ENCODE measurements at places on chromosomes 5 and 9.

DNA sequence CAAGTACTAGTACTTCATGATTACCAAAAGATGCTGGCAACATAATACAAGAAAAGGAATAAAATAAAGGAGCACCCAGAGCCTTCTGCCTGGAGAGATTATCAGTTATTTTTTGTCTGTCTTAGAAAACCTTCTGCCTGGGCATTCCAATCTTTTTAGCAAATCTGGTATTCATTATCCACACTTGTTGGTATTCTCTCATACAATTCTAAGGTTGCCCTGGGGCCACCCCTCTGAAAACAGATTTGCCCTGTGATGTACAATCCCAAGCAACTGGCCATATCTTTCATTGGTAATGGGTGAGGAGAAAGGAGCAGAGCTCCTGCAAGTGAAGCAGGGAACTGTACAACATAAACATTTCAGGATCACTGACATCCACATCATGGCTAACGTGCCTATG, 47.8 kb downstream of the WDR41 start:
- no peak for DNase-seq

- DNase-seq, result no peak
Observed at GRCh38 chr9:128705051-128705965, 3.0 kb downstream of the PKN3 start.

DNA sequence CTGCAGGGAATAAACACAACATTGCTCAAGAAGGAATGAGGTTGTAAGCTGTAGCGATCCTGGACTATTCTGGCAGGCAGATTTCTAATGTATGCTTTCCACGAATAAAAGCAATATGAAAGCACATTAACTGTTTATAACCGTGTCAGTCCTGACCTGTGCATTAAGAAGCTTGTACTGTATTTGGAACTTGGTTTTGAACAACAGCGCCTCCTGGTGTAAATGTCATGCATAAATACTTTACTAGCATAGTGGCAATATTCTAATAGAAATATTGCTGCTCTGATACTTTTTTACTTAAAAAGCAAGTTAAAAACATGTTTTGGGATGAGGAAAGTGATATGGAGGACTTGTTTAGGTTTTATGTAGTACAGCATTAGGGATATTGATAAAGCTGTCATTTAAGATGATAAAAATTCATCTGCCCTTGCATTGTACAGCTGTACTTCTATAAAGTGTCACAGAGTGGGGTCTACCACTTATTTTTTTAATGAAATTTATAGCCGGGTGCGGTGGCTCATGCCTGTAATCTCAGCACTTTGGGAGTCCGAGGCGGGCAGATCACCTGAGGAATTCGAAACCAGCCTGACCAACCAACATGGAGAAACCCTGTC, 70.7 kb upstream of the GNE start:
- no peak for DNase-seq

- DNase-seq, result peak; percentile 2
Observed at GRCh38 chr9:73869264-73869663, 627.9 kb upstream of the RORB start.

- DNase-seq, result no peak
Observed at GRCh38 chr5:78816143-78816765, 167.7 kb upstream of the LHFPL2 start.

DNA sequence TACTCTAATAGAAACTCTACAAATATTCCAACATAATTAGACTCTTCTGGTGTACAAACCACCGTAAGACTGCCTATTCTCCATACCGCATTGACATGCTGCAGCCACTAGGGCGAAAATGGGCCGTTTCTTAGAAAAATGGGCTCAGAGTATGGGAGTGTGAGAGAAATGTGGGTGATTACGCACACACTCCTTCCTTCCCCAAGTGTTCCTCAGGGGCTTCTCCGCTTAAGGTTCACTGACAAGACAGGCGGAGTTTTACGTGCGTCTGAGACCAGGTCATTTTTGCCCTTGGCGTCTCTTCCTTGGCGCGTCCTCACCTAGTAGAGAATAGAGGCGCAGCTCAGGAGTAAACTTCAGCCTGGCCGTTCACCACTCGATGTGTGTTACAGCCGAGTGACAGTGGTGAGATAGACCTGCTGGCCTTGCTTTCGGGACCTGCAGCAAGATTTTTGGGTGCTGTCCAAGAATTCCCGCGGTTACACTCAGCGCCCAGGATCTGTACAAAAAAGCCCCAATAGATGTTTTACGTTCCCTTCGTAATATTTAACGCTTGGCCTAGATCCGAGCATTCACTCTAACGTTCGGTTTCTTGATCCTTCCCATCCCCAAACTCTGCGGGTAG, 1.8 kb upstream of the NTRK2 start:
- DNase-seq, result no peak

DNA sequence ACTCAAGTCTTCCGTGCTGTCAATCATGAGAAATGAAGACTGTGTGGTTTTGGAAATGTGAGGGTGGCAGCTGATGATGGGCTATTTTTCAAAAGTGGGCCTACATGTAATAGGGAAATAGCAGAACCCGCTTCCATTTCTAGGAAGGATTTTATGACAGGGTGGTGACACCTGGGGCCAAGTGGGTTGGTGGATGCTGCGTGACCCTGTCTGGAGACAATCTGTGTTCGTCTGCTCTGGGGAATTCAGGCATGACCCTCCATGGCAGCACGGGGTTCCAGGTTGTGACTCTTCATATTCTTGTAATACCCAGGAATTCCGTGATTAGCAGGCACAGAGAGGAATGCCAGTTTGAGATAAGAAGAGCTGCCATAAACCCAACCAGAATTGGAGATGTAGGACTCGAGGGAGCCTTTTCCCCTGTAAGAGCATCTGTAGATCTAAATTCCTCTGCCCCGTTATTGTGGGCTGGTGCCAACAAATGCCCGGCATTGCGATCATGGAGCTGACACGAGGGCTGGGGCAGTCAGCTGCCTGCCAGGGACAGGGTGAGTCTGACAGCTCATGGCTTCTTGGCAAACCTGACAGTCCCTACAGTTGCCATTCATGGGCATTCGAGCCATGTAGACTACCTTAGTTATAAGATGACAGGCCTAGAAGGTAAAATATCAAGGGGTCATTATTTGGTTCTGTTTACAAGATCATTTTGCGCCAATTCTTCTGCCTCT, 279.7 kb downstream of the GADD45G start:
- no peak for DNase-seq

DNA sequence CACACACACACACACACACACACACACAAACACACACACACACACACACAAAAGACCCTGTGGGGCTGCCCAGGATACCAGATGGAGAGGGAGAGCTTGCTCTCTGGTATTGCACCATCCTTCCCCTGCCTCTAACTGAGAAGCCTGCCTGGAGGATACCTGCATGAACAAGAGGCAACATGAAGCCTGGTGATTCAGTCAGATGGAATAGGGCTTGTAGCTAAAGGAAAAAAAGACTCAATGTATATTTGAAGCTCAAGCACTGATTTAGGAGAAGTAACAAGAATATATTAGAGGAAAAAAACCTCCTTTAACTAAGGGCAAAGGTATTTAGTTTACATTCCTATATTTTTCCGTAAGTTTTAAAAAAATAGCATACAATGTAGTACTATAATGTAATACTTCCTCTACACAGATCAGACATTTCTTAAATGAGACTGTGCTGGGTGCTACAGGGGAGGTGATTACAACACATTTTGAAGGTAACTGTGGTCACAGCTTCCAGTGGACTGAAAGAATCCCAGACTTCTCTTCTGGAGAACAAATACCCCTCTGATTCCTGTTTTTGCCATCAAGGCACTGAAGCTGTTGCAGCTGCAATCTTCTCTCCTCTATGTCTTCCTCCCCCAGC, 169.3 kb downstream of the DCP2 start:
- no peak for DNase-seq

DNA sequence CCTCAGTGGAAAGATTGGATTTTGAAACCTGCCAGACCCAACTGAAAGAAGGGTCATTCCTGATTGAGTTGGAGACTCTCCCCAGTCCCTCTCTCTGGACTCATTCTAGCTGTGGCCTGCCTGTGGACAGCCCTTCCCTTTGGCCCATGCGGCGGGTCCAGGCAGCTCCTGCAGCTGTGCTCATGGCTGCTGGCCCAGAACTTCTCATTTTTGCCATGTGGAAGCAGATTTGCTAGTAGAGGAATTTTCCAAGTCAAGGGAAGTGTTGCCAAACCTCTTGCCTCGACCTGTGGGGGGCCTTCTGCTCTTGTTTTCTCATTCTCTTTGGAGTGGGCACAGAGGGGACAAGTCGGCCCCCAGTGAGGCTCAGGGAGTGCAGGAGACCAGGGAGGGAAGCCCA, 89.2 kb downstream of the ANKRD33B start:
- no peak for DNase-seq

- DNase-seq, result no peak
Observed at GRCh38 chr5:171424726-171425125, 5.3 kb downstream of the FGF18 start.

- DNase-seq, result no peak
Observed at GRCh38 chr5:25301836-25302235, 657.1 kb upstream of the CDH10 start.

DNA sequence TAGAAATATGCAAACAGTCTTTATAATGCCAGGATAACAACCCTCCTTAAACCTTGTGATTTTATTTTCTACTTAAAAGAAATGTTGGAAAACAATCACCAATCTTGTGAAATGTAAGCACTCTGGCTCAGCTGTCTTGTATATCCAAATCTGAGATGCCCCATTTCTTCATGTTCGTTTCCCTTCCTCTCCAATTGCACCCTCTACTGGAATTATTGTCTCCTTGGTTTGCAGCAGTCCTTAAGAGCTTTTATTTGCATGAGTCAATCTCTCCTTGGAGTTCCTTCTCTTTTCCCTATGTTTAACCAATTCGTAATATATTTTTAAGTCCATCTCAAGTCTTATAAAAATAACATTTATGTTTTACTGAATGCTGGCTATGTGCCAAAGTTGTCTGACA, 362.0 kb upstream of the CDH10 start:
- DNase-seq, result no peak

- no peak for DNase-seq
Observed at GRCh38 chr5:80181618-80182211, 74.1 kb downstream of the SERINC5 start.

DNA sequence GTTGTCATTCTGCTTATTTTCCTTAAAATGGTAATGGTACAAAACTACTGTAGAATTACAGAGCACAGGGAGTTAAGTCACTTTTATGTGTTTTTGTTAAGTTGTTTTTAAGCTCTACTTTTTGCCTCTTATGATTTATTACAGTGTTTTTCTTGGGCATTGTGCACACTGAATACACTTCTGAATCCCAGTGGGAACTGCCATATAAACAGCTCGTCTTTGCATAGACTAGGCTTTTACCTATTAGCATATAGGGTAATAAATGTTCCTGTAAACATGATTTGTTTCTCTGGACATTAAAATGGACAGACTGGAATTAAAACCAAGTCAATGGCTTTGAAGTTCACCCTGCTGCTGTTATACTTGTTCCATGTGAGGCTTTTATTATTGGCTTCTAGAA, 12.2 kb downstream of the KLF9 start:
- no peak for DNase-seq

DNA sequence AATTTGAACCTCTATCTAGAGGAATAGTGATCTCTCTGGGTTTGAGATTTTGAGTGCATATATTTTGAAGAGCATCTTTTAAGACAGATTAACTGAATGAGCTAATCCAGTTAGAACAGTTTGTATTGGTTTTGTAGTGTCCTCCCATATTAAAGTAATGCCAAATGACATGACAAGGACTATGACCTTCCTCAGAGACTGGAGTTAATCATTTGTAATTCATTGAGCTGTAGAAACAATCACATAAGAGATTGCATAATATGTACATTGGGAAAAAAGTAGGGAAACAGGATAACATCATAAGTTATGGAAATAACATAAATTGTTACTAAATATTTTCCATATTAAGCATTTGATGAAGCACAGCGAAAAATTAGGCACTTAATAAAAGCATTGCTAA, 45.8 kb upstream of the PRDM9 start:
- no peak for DNase-seq

DNA sequence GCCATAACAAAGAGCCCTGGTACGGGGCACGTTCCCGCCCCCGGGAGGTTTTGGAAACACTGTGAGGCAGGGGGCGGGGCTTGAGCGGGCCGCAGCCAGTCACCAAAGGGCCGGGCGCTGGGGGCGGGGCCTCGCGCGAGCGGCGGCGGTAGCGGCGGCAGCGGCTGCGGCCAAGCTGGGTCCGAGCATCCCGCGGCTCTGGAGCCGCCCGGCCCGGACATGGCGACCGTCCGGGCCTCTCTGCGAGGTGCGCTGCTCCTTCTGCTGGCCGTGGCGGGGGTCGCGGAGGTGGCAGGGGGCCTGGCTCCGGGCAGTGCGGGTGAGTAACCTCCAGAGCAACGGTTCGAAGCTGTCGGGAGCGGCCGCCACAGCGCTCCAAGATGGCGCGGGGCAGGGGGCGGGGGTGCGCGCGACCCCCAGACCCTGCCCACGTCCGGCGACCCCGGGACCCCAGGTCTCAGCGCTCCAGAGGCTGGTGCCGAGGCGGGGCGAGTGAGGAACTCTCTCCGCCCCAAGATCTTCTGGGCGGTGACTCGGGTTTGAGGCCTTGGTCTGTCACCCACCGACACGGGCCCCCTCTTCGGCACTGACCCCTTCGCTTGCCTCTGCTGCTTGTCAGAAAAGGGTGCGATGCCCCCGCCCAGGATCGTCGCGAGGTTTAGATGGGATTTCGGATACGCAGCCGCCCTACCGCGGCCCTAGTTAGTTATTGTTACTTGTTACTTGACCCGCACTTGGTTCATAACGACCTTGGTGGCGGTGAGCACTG, at the start of gene RECK:
Gene RECK, plus strand, starts transcription at position 134 of the 769 bp plus-strand sequence. Its CDS starts 86 bp downstream, at position 220.
- peak; percentile 78 for DNase-seq

GRCh38 chr5:162283609-162284008, 216.0 kb downstream of the GABRG2 start:
- DNase-seq, result no peak

DNA sequence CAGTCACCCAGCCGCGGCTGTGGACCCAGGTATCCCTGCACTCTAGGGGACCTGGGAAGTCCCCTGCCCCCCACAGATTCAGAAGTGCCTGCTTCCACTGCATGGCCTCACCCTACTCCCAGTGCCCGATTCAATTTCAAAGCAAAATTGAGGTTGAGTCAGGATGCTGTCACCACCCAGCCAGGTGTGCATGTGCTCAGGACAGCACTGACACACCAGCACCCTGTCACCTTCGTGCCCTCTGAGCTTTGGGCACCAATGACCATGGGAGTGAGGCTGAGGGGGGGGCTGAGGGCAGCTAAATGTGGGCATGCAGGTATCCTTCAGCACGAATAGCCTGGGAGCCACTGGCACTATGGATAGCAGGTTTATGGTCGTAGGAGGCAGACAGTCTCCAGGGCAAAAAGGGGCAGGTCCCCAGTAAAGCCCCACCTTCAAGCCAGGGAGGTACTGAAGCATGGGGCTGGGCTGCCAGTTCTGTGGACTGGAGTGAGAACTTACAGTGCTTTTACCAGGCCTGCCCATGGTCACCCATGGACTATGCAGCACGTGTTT, 1151.6 kb upstream of the CDH6 start:
- no peak for DNase-seq

- no peak for DNase-seq
Observed at GRCh38 chr5:133245191-133246052, 193.6 kb downstream of the HSPA4 start.

- DNase-seq, result peak; percentile 12
Observed at GRCh38 chr5:139246394-139246793, 47.1 kb upstream of the MATR3 start.

GRCh38 chr9:99055384-99055783, 49.5 kb upstream of the TGFBR1 start:
- no peak for DNase-seq

GRCh38 chr9:136851941-136852663, at the start of gene MAMDC4:
MAMDC4 (plus strand) TSS chr9:136852346; CDS start chr9:136852417, 71 bp downstream.
- no peak for DNase-seq
